ENCODE measurements at places on chromosomes 3 and 15.

DNA sequence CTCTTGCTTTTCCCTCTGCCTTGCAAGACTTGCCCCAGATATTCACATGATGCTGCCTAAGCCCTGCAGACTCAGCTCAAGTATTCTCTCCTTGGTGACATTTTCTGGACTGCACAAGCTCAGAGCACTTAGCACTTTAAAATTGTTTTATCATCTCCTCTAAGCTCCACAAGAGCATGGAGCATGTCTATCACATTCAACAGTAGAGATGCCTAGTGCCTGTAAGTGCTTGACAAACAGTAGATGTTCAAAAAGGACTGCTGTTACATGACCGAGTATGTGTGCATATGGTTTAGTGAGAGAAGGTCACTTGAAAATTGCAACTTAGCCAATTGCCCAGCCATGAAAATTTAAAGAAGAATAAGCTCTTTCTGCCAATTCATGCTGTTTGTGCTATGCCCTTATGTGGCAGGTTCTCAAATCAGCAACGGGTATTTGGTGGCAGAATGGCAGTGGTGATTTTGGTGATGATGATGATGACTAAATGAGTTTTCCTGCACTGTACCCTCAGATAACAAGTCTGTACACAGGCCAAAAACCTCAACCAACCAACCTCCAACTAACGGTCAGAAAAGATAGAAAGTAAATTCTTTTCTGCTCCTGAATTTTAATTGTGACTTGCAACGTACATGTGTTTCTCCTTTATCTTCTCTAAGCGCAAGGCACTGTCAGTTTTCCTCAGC, 647.2 kb upstream of the UBE2E2 start:
- DNase-seq, result no peak

DNA sequence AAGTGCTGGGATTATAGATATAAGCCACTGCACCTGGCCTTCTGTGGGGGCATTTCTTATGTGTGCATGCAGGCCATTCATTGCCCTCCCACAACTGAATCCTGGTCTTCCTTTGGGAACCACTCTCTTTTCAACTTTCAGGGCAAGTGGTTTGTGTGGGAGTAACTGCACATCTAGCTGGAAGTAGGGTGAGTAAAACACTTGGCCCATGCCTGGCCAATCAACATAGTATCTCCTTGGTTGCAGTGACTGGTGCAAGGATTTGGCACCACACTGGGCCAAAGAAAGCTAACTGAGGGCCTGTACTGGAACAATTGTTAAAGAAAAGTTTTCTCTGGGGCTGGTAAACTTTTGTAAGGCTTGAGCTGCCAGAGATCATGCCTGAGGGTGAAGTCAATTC, 189.2 kb upstream of the FEZF2 start:
- DNase-seq, result no peak

GRCh38 chr3:131928593-131928992, 106.2 kb downstream of the CPNE4 start:
- no peak for DNase-seq

GRCh38 chr15:99683000-99683670, 50.1 kb downstream of the LYSMD4 start:
- no peak for DNase-seq

DNA sequence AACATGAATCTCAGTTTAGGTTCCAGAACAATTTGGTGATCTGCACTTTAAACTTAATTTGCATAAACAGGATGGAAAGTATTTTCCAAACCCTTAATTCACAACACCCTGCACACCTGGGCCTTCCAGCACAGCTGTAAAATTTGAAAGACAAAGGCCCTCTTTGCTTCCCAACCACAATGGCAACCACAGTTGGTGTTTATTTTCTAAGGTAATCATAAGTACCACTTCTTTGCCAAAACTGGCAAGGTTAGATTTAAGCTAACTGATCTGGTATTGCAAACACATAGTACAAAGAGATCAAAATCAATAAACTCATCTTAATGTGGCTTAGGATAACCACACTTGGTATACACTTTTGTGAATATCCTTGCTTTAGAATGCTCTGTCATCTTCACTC, 4.1 kb downstream of the LRIG1 start:
- DNase-seq, result peak; percentile 2

DNA sequence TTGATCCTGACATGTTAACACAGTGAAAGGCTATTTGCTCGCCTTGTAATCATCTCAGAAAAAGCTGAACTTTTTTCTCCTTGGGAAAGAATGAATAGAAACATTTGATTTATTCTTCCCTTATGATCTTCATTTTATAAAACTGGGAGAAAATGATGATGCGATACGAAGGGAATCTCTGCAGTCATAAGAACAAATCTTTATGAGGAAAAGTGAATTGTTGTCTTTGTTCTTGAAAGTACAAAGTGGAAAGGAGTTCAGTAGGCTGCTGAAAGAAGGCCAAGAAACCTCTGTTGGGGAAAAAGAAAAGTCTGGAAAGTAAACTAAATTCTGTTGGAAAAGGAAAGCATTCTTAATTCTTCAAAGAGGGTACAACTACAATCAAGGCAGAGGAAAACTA, 248.8 kb downstream of the NSUN3 start:
- DNase-seq, result no peak

DNA sequence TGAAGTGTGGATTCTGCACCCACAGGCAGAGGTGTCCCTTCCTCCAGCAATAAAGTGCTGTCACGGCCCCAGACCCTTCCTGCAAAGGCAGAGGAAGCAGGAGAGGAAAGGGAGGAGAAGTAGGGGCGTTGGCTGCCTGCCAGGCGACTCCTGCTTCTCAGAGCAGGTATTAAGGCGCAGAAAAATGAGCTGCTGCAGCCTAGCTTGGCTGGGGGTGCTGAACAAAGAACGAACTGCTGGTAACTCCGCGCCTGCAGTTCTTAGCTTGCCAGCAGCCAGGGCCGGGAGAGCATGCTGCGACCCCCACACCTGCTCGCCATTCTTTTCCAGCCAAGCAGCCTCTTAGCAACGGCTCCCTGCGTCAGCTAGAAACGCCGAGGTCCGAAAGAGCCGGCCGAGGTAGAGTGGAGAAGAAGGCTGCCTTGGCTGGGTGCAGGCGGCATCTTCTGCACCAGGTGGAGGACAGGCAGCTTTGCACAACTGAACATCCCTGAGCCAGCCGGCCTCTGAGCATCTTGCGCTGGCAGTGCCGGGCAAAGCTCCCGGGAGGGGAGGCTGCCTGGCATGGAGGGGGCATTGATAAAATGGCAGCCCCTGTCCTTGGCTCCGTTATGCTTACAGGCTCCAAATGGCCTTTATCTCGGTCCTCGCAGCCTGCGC, 296.0 kb downstream of the MEX3B start:
- no peak for DNase-seq

DNA sequence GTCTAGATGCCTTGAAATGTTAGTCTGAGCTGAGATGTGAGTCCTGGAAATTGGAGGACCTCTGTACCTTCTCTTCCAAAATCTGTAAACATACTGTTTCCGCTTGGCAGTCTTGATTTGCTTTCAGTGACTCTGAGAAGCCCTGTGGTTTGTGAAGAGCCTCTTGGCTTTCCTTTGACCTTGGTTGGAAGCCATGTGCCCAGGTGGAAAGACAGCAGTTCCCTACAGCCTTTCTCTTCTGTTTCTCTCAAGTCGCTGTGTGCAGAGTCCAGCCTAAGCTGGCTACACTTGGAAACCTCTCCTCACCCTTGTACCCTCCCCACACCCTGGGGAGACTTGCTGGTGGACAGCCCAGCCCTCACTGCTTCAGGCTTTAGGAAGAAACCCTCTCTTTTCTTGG, 129.8 kb upstream of the CTDSPL start:
- no peak for DNase-seq

- no peak for DNase-seq
Measured at GRCh38 chr3:189300345-189300744, 128.6 kb downstream of the TPRG1 start.

- DNase-seq, result no peak
Measured at GRCh38 chr15:76341366-76342057, 4.9 kb downstream of the ISL2 start.

- peak; percentile 64 for DNase-seq
Measured at GRCh38 chr15:73573572-73573971, 59.6 kb downstream of the NPTN start.

DNA sequence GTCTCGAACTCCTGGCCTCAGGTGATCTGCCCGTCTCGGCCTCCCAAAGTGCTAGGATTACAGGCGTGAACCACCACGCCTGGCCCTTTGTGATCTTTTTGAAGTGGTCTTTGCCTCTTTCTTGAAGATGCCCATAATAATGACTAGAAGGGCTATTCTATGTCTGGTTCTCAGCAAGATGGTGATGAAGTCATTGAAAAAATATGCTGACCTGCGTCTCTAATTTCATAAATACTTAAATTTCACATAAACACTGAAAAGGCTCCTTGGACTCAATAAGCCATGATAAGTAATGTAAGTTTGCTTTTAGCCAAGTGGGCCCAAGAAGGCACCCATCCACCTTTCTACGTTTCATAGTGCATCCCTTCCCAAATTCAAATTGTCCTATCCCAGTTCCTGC, 775 bp upstream of the MAPK6 start:
- DNase-seq, result no peak

DNA sequence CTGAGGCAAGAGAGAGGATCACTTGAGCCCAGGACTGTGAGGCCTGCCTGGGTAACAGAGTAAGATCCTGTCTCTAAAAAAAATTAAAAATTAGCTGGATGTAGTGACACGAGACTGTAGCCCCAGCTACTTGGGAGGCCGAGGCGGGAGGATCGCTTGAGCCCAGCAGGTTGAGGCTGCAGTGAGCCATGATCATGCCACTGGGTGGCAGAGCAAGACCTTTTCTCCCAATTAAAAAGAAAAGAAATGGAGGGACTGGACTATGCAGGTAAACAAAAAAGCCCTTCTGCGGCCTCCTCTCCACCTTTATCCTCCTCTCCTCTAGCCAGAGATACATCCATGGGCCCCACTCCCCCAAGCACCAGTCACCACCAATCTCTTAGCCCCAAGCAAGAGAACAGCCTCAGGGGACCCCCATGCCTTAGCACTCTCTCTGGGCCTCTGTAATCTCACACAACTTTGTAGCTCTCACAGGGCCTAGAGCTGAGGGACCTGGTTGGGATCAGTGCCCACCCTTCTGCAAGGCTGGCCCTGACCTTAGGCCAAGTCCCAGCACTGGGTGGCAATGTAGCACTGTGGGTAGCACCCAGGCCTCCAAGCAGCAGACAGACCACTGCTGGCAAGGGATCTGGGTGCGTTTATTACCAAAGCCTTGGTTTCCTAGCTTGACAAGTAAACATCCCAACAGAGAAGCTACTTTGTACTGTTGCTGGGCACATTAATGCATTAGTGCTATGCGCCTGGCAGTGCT, 43.4 kb downstream of the FAM174B start:
- DNase-seq, result no peak

Measured in mammary epithelial cell (primary cell).